Breast epithelium (tissue), 4 donors: ENCODE measurements at places on chromosomes 7 and 10.

GRCh38 chr10:71996592-71997371 lies 32.6 kb downstream of the CHST3 start:
- DNase-seq: no peak

DNA sequence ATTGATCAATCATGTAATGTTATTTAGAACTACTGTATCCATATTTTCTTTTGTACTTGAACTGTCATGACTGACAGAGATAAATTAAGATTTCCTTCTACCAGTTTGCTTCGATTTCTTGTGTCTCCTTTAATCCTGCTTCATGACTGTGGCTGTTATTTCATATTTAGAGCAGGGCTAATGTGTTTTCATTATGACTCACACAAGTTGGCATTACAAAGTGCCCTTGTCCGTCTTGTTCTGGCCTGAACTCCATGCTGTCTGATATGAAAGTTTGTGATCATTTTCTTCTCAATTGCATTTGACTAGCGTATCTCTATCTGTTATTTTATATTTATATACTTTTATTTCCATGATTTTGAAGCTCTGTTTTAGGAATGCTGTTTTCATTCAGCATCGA lies 344.1 kb upstream of the PRKCQ start:
- DNase-seq: no peak

DNA sequence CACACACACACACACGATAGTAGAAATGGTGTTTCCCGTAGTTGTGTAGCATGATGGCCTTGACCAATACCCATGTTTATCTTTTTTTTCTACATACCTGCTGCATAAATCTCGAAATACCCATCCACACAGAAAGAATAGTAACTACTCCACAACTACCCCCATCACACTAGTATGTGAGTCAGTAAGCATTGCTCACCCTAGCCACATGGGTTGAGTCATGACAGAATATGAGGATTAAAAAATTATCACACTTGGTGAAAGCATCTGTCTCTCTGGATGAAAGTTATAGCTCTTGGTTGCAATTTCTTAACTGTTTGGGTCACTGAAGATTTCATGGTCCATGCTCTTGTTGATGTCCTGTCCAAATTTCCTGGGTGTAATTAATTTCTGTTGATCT lies 103.4 kb upstream of the MDFIC start:
- DNase-seq: no peak

- no peak for DNase-seq
Observed at GRCh38 chr7:95545007-95545615, 51.2 kb downstream of the PDK4 start.

- no peak for DNase-seq
Observed at GRCh38 chr7:66641526-66641871, 12.8 kb downstream of the KCTD7 start.

- no peak for DNase-seq
Observed at GRCh38 chr10:133195611-133196010, 34.4 kb upstream of the UTF1 start.

DNA sequence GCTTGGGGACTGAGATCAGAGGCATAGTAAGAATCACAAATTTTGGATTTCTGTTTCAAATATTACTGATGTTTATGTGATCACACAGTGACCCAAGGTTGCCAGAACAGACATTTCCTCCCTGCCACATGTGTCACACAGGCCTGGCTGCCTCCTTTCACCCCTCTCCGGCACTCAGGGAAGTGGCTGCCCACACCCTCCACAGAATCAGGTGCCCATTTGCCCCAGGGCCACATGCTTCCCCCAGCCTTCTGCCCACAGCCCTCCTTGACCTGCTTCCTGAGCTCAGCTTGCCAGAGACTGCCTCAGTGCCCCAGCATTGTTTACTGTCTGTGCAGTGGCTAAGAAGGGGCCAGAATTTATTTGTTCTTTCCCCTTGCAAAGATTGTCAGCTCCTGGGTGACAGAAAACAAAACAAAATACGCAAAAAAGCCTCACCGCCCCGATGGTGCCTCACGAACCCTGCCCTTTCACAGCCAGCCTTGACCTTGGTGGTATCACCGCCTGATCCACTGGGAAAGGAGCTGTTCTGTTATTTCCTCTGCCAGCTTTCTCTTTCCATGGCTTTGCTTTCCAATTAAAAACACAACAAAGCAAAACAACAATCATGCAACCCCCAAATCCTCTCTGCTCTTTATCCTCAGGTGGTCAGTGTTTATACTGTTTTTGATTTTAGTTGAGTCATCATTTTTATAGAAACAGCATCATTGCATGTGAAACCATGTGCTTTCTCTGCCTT lies 52.8 kb downstream of the CHN2 start:
- DNase-seq: no peak

GRCh38 chr7:50358041-50358705 lies 53.7 kb downstream of the IKZF1 start:
- DNase-seq: no peak

- DNase-seq: no peak
Observed at GRCh38 chr10:24891823-24892222, 60.6 kb downstream of the PRTFDC1 start.

- no peak for DNase-seq
Observed at GRCh38 chr10:72840319-72840718, 53.2 kb upstream of the OIT3 start.

DNA sequence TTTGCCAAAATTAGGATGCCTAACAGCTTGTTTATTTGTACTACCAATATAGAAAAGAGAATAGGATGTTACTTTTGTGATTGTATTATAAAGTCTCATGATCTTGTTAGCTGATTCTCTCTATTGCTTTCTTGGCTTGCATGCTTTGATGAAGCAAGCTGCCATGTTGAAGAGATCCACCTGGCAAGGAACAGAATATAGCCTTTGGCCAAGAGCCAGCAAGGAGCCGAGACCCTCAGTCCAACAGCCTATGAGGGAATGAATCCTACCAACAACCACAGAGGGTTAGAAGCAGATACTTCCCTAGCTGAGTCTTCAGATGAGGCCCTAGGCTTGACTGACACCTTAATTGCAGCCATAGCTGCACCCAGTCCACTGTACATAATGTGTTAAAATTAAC lies 41.2 kb downstream of the NEUROD6 start:
- DNase-seq: no peak

- peak; percentile 27 for DNase-seq
Observed at GRCh38 chr10:84205049-84205852, 10.9 kb downstream of the CDHR1 start.

- DNase-seq: no peak
Observed at GRCh38 chr10:70147259-70147625, 742 bp upstream of the TYSND1 start.

DNA sequence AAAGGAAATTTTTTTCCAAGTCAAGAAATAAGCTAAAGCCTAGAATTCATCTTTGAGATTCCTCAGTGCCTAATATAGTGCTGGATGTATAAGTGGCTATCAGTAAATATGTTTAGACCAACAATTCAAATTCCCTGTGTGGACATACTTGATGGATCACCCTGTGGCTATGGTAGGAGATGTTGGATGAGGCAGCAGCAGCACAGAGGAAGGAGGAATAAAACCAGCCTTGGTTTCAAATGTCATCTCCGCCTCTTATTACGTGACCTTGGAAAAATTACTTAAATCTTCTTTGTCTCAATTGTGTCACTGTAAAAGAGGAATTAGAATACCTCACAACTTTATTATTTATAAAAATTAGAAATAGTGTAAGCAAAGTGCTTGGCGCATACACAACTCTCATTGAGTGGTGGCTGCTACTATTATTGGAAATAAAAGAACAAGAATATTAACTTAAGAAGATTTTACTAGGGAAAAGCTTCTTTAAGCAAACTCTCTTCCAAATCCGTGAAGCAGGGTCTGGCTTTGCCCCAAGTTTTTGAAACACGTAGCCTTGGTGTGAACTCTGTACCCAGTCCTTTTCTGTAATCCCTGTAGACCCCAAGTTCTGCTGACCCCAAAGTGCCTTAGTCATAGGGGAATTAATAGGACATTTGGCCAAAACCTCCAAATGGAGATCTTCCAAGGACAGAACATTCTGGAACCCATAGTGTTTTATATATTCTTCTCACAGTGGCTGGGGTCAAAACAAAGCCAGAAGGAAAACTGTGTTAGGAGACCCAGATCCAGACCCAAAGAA lies 283.8 kb downstream of the PTEN start:
- no peak for DNase-seq
